ENCODE measurements at places on chromosomes 2 and 18. TPM values are rescaled to one million over a fixed set of nuclear protein-coding genes. Genes with fewer than 3 reads are reported as not detected.

GRCh38 chr2:121088251-121089165, 196.5 kb downstream of the TFCP2L1 start:
- DNase-seq = no peak

The CXCR1 gene
- total RNA-seq = not detected

The TTN gene
- 0.07 TPM for total RNA-seq

DNA sequence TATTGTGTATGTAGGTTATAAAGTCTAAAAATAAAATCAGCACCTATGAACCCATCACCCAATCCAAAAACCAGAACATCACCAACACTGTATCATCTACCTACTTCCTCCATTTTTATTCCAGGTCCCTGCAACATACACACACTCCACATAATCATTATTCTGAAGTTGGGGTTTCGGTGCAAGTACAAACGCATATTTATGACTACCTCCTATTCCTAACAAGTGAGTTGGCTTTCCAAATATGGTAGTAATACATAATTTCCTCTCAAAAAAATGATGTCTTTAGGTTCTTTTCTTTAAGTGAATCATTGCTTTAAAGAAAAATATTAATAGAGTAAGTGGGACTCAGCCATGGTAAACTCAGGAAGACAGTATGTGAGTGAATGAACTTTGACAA, 3.3 kb downstream of the ACVR1 start:
- DNase-seq = no peak

- no peak for DNase-seq
Measured at GRCh38 chr2:237198164-237198855, 112.6 kb downstream of the COPS8 start.

The HOXD12 gene
- total RNA-seq = not detected
